ENCODE measurements at places on chromosomes 4 and X.

DNA sequence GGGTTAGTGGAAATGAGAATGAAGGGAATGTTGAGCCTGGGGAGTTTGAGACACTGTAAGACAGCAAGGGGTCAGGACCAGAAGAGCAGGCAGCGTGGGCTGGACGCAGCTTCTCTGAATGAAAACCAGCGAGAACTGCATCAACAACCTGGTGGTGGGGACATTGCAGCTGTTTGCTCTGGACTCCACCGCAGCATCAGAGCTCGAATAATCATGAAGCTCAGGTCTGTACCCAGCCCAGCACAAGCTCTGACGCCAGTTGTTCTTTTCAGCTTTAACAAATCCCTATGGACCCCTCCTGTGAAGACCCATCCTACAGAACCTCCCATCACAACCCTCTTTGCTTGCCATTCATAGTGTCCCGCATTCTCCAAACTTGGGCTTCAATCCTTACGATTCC, 106.8 kb upstream of the PNPLA4 start:
- DNase-seq = no peak

- no peak for DNase-seq
These were observed 4.3 kb downstream of the SEPSECS start for GRCh38 chr4:25155947-25156346.

DNA sequence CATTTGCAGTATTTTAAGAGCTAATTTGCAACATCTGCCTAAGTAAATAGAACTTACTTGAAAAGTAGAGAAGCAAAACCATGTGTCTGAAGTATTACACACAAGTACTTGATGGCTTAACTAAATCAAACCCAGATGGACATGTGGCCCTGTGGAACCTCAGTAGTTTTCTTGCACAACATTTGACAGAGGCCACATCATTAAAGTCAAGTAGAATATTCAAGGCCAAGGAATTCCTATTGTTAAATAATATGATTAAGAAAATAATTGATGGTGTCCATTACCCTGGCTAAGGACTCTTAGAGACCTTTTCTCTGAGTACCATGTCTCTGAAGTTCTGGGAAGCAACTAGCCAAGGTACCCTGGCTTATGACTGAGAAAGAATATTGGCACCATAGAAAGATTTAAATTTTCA, 135.4 kb upstream of the OTUD4 start:
- DNase-seq = no peak

GRCh38 chrX:119919835-119920585, 23.5 kb downstream of the NKAP start:
- DNase-seq = no peak

GRCh38 chr4:55186700-55187099, 61.3 kb upstream of the KDR start:
- DNase-seq = no peak

- no peak for DNase-seq
These were observed 1.3 kb downstream of the GABRE start for GRCh38 chrX:151973060-151973661.

- DNase-seq = no peak
These were observed 163.5 kb upstream of the TLL1 start for GRCh38 chr4:165709516-165709915.

DNA sequence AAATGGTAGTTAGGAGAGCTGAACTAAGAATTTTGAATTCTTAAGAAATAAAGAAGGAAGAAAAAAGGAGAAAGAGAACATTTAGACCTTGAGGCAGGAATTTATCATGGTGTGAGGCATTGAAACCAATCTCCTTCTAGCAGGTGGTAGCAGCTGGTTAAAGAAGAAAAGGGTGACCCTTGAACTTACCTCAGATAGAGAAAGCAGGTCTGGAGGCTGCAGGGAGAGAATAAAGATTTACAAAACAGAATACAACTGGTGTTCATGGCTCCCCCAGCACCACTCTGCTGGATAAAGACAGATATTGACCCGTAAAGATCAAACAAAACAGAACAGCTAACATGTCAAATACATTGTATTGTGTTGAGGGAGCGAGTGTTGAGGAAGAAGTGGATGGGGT, 56.0 kb downstream of the NCAPG start:
- no peak for DNase-seq

GRCh38 chr4:10577018-10577417, 107.5 kb downstream of the CLNK start:
- DNase-seq = no peak

GRCh38 chrX:68163441-68163840, 269.9 kb downstream of the OPHN1 start:
- no peak for DNase-seq

- DNase-seq = no peak
These were observed 321.3 kb downstream of the GALNTL6 start for GRCh38 chr4:172134521-172134920.

DNA sequence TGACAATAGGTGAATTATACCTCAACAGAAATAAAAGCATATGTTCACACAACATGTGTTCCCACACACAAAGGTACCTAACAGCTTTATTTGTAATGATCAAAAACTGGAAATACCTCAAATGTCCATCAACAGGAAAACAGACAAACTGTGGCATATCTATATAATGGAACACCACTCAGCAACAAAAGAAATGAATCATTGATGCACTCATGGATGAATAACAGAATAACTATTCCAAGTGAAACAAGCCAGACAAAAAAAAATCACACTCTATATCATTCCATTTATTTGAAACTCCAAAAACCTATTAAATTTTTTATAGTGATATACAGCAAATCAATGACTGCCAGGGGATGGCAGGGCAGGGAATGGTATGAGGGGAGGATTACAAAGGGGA, 148.1 kb downstream of the PLS3 start:
- no peak for DNase-seq

GRCh38 chr4:173280998-173281397, 53.2 kb downstream of the HMGB2 start:
- no peak for DNase-seq

GRCh38 chr4:159017323-159018026, 85.4 kb upstream of the RAPGEF2 start:
- no peak for DNase-seq

- no peak for DNase-seq
These were observed 22.1 kb upstream of the HSD17B10 start for GRCh38 chrX:53456254-53456653.

- DNase-seq = no peak
These were observed 13.2 kb upstream of the C1QTNF7 start for GRCh38 chr4:15414551-15415091.

- no peak for DNase-seq
These were observed 710.7 kb downstream of the STPG2 start for GRCh38 chr4:97432551-97432950.

GRCh38 chr4:156972379-156973015, 898 bp upstream of the PDGFC start:
- DNase-seq = no peak

- DNase-seq = no peak
These were observed 18.8 kb upstream of the TMSB4X start for GRCh38 chrX:12955882-12956703.

DNA sequence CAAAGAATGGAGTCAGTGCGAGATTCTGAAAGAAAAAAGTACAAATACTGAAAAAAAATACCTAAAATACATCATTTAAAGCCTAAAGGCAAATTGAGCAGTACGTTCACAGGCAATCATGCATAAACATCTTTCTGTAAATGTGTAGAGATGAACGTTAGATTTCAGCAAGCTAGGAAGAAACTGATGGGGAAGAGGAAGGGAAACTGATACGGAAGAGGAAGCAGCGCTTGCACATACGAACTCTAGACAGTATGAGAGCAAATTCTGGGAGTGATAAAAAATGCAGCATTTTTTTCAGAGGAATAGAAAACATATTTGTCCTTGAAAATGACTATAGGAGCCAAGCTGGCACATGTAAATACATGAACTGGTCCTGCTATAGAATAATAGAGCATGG, 9.4 kb downstream of the ANKRD50 start:
- DNase-seq = no peak

GRCh38 chrX:7704205-7704604, 138.8 kb upstream of the VCX start:
- no peak for DNase-seq

- no peak for DNase-seq
These were observed 419.9 kb upstream of the NWD2 start for GRCh38 chr4:36824682-36825081.

- DNase-seq = peak; percentile 80
These were observed 37.9 kb downstream of the RELL1 start for GRCh38 chr4:37648084-37648817.

- no peak for DNase-seq
These were observed 53.6 kb downstream of the APOO start for GRCh38 chrX:23854122-23854521.

DNA sequence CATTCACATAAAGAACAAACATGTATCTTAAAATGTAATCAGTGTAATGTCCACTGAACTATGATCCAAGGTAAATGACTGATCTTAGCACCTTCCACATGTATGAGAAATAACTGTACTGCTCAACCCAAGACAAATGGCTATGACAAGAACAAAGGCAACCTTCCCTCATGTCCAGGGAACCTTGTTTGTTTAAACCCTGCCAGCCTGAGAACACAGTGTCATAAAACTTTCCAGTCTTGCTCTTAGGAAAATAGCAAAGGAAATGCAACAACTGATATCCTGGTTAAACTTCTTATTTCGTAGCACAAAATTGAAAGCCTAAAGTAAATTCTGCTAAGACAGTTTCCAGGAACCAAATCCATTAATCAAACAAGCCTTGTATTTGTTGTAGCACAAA, 494.3 kb downstream of the IL15 start:
- no peak for DNase-seq

GRCh38 chr4:181307824-181308223, 935.4 kb upstream of the TENM3 start:
- no peak for DNase-seq

- DNase-seq = no peak
These were observed 251.6 kb downstream of the QDPR start for GRCh38 chr4:17260166-17260907.

DNA sequence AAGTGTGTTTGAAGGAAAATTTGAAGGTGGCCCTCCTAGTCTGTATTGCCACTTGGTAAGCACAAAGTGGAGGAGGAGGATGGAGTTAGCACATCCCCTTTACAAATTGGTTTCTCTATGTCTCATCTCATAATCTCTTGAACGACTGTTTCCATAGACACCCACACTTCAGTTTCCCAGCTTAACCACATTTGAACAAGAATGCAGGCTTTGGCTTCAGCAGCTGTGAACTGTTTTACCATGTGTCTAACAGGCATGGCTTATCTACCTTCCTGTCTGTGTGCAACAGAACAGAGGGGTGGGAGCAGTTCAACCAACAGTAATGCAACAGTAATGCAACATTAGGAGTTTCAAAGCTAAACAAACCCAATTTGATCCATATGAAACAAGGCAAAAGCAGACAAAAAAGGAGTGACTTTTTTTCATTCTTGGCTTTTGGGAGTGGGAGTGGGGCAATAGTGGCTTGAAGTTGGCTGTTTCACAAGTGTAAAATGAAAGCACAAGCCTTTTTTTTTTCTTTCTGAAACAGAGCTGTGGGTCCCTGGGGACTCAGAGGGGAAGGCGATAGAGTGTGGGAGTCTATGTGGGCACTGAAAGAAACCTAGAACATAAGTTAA, 108.0 kb downstream of the ITM2A start:
- DNase-seq = no peak

DNA sequence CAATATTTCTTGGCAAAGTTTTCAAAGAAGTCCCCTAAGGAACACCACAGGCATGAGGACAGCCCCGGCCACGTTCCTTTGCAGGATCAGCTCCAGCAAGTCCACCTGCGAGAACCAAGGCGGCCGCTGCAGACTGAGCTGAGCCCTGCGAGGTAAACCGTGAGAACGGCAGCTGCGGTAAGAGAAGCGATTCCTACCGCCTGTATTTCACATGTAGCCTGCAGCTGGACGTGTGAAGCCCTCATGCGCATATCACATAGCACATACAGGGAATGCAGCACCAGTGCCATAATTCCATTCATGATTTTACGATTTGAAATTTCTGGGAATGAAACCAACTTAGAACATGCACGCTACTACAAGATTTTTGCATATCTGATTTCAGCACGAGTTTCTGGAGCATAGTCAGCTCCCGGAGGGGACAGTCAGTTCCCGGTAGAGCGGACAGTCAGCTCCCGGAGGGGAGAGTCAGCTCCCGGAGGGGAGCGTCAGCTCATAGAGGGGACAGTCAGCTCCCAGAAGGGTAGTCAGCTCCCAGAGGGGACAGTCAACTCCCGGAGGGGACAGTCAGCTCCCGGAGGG, 41.7 kb downstream of the FGFRL1 start:
- DNase-seq = no peak

- no peak for DNase-seq
These were observed 71.0 kb downstream of the SNCA start for GRCh38 chr4:89765966-89766365.

GRCh38 chr4:10061650-10062415, 40.5 kb upstream of the SLC2A9 start:
- DNase-seq = no peak

GRCh38 chrX:139759637-139760036, 51.7 kb upstream of the MCF2 start:
- no peak for DNase-seq

- no peak for DNase-seq
These were observed 836 bp downstream of the BTK start for GRCh38 chrX:101385026-101385684.

GRCh38 chr4:182582245-182582644, 334.9 kb downstream of the DCTD start:
- DNase-seq = no peak

DNA sequence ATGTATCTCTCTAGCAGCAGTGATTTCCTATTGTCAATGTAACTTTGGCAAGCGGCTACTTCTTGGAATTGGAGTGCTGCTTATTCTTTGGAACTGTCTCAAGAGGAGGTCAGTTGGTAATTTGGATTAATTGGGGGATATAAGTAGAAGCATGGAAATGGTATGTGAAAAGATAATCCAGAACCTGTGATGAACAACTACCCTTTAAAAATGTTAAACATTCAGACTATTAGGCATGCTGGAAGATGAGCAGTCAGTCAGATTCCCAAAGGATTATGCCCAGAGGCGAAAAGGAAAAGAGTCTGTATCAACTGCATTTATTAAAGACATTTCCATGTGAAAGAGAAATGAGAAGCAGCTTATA, 62.5 kb downstream of the SEC24D start:
- DNase-seq = no peak

DNA sequence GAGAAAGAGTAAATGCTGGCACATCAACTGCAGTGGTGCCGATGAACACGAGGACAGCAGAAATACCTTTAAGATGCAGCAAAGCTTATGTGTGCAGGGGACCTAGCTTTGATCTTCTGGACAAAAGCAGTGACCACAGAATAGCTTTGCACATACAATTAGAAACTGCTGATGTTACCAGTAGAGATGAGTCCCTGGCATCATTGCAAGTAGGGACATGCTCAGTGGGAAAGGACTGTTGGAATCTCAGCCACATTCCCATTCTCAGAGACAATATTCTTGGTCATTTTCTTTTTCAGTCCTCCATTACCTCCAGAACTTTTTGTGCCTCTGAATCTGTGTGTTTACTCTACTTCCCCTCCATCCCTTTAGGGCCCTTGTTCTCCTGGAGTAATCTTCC, 16.9 kb upstream of the PDLIM3 start:
- DNase-seq = no peak

- DNase-seq = no peak
These were observed 798.7 kb downstream of the PCDH7 start for GRCh38 chr4:31518796-31519250.

Data from smooth muscle cell of the brain vasculature (primary cell).